Stimulated activated naive B cell treated with anti-CD40 and anti-IgM and Interleukin-4, amounts not matched to agents 10 μg/mL and 1 μg/mL and 100 μg/mL, for 72 hours (primary cell): ENCODE measurements at places on chromosomes 7 and 10.

DNA sequence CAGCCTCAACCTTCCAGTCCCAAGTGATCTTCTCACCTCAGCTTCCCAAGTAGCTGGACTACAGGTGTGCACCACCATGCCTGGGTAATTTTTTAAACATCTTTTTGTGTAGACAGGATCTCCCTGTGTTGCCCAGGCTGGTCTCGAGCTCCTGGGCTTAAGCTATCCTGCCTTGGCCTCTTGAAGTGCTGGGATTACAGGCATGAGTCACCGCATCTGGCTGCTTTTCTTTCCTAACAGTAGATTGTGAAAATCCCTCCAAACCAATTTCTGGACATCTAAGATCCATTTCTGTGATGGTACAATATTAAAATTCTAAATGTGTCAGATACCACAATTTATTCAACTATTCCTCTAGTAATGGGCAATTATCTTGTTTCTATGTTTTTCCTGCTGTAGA is 38.7 kb downstream of the RAB18 start:
- no peak for DNase-seq

DNA sequence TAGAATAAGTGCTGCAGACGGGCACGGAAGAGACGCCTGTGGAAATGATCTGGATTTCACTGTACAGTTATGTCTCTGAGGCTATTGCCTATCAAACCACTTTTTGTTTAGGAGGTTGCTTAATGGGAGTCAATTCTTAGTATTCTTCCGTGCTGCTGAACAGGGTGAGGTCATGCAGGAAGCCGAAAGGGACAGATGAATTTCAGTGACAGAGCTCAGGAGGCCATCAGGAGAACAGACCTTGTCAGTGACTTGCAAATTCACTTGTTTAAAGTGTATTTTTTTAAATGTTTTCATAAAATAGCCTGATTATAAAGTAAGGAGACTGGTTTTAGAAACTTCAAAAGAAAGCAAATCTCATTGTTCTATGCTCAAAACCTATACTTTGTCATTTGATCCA is 58.9 kb downstream of the XRCC2 start:
- no peak for DNase-seq

DNA sequence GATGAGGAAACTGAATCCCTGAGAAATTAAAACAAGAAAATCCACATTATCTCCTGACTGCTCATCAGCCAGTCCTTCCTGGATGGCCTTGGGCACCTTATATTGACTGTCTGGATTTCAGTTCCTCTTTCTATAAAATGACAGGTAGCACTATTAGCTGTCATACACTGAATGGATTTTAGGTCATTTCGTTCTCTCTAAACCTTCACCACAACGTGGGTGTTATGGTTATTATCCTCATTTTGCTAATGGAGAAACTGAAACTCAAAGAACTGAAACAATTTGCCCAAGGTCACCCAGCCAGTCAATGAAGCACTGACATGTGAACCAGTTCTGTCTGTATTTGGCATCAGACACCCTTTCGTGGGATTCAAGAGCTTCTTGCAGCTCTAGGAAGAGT is 193.8 kb downstream of the CYP26A1 start:
- peak; percentile 44 for DNase-seq

- DNase-seq, result no peak
Measured at GRCh38 chr7:3415861-3416312, 114.8 kb downstream of the SDK1 start.

GRCh38 chr10:128419466-128420019 is 293.3 kb upstream of the MKI67 start:
- no peak for DNase-seq

DNA sequence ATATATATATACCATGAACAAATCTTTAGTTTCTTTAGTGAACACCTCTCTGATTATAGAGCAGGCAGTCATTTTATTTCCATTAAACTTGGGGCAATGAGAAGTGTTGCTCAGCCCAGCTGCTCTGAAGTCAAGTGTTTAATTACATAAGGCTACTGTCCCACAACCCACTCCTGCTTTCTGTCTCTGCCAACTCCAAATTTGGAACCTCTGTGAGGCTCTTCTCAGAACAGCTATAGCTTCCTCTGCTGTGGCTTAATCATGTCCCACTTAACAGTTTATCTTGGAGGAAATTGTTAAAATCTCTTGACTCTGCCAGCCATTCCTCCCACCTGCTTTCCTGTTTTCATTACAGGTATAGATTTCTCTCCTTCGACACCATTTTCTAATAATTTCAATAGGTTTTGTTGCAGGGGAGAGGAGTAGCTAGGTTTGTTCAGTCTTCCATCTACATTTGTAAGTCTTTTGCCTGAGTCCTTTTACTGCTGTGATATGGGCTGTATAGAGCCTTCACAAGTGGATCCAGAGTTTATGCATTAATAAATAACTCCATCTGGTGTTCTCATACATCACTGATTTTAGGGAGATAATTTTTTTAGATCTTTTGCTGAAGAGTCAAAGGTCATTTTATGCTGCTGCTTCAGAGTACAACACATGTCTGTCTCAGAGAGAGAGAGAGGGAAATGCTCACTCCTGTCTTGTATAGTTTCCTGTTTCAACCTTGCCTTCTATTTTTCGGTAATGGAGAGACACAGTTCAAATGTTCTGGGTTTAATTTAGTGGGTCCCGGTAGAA is 170.4 kb downstream of the WNT2 start:
- no peak for DNase-seq

DNA sequence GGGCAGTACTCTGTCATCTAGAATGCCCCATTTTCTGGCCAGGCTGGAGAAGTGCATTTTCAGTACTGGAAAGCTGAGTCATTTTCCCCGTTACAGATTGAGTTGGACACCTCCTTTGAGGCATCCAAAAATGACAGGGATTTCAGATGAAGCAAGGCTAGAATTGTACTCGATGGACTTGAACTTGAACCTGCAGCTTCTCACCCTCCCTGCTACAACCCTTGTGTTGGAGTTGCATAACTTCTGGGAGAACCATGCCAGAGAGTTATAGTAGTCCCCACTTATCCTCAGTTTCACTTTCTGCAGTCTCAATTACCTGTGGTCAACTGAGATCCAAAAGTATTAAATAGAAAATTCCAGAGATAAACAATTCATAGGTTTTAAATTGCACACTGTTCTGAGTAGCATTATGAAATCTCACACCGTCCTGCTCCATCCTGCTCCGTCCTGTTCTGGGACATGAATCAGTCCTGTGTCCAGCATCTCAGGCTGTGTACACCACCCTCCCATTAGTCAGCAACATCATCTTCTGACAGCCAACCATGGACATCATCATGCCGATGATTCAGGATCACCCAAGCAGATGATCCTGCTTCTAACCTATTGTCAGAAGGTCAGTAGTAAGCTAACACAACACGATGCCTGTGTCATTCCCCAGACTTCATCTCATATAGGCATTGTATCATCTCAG is 363.7 kb downstream of the DPP6 start:
- no peak for DNase-seq

DNA sequence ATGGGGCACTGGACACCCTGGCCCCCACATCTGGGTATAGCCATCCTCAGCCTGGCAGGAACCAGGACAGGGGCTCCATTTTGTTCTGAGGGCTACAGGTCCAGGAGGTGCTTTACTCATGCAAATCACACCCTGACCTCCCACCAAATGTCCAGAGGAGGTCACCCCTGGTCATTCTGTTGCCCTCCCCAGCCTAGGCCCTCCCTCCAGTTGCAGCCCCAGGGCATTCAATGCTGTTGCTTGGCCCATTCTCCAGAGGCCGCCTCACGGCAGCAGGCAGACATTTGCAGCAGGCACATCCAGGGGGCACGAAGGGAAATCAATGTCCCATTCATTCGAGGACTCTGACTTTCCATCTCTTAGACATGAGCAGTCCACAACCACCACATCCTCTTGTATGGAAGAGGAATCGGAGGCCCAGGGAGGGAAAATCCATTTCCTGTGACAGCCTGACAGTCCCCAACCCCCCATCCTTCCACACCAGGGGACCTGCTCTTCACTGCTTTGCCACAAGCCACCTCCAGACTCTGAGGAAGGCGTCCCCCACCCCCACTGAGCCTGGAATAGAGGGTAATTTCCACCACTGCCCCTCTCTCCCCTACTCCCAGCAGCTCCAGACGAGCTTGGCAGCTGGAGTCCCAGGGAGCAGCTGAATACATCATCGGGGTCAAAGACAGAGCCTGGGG is 76.2 kb upstream of the UNC5B start:
- DNase-seq, result no peak

- DNase-seq, result no peak
Measured at GRCh38 chr10:72735288-72735936, 43.5 kb downstream of the MCU start.

DNA sequence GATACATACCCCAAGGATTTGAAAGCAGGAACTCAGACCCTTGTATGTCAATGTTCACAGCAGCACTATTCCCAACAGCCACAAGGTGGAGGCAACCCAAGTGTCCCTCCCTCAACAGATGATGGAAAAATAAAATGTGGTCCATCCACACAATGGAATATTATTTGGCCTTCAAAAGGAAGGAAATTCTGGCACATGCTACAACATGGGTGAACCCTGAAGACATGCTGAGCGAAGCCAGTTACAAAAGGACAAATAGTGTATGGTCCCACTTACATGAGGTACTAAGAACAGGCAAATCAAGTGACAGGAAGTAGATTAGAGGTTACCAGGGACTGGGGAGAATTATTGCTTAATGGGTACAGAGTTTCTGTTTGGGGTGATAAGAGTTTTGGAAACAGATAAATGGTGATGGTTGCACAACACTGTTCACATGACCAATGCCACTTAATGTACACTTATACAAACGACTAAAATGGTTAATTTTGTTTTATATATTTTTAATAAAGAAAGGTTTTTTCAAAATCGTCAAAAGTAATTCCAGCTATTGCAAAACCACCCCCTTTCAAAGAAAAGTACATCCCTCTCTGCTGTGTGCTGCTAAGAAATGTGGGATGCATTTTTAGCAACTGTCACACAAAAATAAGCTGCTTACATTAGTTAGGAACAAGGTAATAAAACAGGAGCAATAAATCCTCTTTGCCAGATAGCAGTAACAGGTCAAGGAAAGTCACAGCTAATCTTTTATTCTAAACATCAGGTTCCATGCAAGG is 85.7 kb downstream of the GRB10 start:
- no peak for DNase-seq

DNA sequence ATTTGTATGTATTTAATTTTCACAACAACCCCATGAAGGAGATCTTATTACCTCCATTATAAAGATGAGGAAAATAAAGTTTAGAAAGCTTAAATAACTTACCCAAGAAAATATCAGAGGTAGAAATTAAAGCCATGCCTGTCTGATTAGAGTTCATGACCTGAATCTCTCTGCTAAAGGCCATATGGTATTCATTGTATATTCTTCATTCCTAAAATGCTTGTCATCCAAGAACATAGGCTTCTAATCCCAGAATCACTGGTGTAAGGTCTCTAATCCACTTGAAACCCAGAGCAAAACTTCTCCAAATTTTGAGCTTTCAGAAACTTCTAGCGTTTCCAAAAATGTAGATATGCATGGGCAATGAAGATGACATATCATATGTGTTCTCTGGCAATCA is 72.3 kb upstream of the YAE1 start:
- DNase-seq, result no peak
